Activated effector memory CD4-positive, alpha-beta T cell treated with anti-CD3 and anti-CD28 coated beads, Interleukin-2, amount 50 U/mL, for 16 hours (primary cell): ENCODE measurements at places on chromosomes 6 and 20.

- DNase-seq: no peak
Observed at GRCh38 chr20:31833931-31834521, 11.4 kb downstream of the FOXS1 start.

DNA sequence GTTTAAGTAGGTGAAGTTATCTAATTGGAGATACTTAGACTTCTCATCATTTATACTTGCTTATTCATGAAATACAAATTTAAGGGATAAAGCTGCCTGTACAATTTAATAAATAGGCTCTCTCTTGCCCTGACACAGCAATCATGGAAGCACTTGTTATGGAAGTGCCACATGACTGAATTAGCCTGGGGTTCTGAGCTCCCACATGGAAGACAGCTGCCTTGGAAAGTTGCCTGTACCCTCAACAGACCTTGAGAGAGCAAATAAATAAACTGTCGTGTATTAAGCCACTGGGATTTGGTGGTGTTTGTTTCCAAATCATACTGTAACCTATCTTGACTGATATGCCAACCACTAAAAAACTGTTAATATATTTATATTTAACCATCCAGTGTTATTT is 87.0 kb upstream of the RSPO3 start:
- DNase-seq: no peak

GRCh38 chr6:153003366-153003690 is 819 bp upstream of the MTRF1L start:
- no peak for DNase-seq

GRCh38 chr6:119184008-119184648 is 105.7 kb upstream of the FAM184A start:
- no peak for DNase-seq

DNA sequence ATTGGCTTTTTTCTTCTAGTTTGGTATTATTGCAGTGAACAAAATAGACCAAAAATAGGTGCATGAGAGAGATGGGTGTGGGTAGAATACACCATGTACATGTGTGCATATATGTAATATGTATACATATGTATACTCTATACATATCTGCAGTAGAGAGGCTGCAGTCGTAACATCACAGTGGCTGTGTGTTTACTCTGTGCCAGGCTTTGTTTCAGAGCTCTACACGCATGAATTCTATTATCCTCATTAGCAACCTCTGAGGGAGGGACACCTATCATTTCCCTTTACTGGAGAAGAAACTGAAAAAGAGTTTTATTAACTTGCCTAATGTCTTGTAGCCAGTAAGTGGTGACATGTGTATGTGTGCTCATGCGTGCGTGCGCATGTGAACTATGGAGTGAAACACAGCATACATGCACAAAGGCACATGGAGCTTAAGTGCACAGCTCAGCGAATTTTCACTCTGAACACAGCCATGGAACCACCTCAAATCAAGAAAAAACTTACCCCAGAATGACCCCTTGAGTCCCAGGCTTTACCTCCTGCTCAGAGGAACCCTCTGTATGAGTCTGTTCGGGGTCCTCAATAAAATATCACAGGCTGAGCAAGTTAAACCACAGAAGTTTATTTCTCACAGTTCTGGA is 452.5 kb downstream of the CDH26 start:
- DNase-seq: no peak
